ENCODE measurements at places on chromosomes 16 and 17.

DNA sequence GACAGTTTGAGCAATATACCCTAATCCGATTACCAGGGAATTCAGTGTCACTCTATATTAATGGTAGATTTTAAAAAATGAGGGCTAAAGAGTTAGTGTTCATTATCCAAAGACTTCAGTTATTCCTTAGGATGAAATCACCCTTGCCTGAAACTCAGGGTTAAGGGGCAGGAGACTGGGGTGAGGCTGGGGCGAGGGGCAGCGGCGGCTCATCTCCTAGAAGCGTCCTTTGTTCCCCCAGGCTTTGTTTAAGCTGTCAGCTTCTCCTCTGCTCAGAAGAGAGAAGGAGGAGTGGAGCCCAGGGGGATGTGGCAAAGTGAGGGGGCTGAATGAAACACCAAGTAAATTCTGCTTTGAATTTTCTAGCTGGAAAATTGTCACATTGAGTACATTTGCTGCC is 117.7 kb upstream of the ELAC2 start:
- DNase-seq, result no peak

DNA sequence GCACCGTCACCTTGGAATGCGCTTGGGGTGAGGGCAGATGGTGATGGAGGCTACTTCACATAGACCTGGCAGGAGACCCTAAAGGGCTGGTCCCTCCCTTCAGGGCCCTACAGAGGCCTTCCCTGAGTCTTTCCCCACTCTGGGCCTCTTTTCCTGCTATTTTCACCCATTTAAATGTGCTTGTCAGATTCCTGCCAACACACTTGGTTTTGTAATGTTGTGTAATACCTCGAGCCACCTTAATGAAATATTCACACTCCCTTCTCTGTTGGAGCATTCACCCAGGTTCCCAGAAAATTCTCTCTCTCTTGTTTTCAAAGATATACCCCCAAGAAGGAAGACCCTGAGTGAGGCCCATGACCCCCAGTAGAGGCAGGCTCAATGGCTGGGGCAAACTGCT is 456.6 kb upstream of the DYNLRB2 start:
- no peak for DNase-seq

DNA sequence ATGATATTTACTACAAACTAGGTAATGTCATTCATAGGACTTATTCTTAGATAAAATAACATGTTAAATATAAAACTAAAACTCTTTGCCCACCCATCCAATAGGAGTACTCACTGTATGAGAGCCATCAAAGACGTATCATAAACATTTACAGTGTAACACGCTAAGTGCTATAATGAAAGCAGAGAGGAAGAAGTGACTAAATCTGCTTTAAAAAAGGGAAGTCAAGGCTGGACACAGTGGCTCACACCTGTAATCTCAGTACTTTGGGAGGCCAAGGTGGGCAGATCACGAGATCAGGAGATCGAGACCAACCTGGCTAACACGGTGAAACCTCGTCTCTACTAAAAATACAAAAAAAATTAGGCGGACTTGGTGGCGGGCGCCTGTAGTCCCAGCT is 32.4 kb downstream of the SPAG9 start:
- no peak for DNase-seq

- DNase-seq, result no peak
These were observed 10.3 kb downstream of the ANKRD13B start for GRCh38 chr17:29603109-29603674.

DNA sequence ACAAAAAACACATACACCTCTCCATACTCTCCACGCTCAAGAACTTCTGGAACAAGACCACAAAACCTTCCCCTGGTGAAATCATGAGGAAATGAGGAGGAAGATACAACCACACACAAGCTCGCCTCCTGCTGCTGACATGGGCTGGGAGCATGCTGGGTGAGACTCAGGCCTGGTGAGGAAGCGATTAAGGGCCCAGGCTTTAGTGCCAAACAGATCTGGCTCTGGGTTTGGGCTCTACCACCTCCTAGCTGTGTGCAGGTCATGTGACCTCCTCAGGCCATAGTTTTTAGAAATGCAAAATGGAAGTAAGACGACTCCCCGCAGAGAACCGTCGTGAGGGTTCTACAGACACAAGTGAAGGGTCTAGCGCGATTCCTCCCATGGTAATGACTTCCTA is 41.3 kb downstream of the VAC14 start:
- DNase-seq, result no peak

- DNase-seq, result no peak
These were observed 1.1 kb upstream of the PKMYT1 start for GRCh38 chr16:2981177-2981898.

DNA sequence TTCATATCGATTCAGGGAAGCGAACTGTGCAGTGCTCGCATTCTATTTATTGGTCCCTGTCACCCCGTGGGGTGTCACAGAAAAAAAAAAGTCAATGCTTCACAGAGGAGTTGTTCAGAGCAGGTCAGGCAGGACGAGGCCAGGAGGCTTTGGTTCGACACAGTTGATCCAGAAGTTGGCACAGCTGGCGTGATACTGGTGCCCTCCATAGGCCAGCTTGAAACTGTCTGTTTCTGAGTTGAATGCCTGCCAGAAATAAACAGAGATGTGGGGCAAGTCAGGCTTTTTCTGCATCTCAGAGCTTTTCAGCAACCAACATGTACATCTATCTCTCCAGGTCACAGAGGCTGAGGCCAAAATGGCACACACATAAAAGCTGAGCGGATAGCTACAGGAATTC is 29.1 kb downstream of the DUSP14 start:
- no peak for DNase-seq

- no peak for DNase-seq
These were observed 32.6 kb downstream of the WNT9B start for GRCh38 chr17:46883871-46884520.

DNA sequence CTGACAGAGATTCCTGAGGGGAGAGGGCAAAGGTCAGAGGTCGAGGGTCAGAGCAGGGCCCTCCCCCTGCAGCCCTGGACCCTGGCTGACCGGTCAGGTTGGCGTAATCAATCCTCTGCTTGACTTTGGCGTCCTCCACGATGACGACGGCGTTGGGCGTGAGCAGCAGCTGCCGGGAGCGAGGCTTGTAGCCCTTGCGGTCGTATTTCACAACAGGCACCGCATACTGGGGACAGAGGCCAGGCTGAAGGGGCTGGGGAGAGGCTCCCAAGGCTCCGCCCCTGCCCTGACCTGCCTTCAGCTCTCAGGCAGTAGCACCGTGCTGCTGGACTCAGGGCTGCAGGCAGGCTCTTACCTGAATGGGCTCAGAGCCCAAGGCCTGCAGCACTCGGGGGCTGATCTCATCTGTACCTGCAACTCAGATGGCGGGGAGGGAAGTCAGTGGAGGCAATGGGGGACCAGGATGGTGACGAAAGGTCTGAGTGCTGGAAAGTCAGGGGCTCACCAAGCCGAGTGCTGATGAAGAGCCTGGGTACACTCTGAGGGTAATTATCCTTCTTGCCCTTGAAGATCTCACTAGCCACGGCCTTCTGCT is 12.0 kb upstream of the CRK start:
- DNase-seq, result no peak
